ENCODE measurements at places on chromosomes 2 and 18.

- DNase-seq: no peak
Observed at GRCh38 chr2:180416627-180417026, 409.5 kb upstream of the CWC22 start.

GRCh38 chr2:111710085-111710484, 173.9 kb downstream of the ANAPC1 start:
- DNase-seq: no peak

DNA sequence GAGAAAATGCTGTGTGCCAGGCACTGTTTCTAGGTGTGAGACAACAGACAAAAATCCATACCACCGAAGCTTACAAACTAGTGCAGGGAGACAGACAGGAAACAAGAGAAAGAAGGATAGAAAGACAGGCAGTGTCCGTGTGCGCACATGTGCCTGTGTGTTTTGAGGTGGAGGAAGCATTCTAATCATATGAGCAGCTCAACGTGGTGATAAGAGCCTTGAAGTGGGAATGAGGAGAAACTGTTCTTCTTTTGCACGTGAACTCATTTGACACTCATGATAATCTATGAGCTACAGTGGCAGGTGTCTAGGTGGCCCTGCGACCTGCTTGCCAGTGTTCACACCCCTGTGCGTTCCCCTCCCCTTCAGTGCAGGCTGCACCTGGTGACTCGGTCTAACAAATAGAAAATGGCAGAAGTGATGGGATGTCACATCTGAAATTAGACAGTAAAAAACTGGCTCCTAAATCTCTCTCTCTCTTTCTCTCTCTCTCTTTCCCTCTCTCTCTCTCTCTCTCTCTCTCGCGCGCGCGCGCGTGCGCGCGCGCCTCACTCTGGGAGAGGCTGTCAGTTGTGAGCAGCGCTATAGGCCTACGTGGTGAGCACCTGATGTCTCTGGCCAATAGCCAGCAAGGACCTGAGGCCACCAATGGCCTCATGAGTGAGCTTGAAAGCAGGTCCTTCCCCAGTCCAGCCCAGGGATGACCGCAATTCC, 74.8 kb downstream of the EN1 start:
- DNase-seq: no peak

GRCh38 chr2:234631646-234632514, 135.0 kb upstream of the ARL4C start:
- DNase-seq: no peak

DNA sequence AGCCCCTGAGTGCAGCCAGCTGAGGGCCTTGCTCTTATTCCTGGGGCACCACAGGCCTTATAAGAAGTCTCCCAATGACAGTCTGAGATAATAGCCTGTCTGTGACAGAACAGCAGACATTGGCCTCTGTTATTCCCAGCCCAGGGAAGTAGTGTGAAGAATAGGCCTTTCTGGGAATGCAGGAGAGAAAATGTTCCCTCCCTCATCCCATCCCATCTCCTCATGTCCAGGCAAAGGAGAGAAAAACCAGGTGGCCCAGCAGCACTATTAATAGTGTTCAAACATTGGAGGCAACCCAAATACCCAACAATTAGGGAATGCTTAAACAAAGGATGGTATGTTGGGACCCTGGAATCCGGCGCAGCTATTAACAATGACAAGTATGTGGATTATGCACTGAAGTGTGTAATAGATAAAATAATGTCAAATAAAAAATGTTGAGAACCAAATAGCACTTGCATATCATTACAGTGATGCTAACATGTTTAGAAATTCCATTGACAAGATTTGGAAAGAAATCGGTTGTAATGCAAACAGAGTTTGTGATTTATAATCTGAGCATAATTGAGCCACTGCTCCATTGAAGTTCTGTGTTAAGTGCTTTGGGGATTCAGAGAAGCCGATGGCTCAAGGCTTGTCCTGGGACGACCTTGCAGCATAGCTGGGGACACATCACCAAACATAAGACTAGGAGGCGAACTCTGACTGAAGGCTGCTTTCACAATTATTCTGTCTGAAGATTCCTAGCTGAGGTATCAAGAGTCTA, 69.3 kb downstream of the LBH start:
- DNase-seq: no peak

DNA sequence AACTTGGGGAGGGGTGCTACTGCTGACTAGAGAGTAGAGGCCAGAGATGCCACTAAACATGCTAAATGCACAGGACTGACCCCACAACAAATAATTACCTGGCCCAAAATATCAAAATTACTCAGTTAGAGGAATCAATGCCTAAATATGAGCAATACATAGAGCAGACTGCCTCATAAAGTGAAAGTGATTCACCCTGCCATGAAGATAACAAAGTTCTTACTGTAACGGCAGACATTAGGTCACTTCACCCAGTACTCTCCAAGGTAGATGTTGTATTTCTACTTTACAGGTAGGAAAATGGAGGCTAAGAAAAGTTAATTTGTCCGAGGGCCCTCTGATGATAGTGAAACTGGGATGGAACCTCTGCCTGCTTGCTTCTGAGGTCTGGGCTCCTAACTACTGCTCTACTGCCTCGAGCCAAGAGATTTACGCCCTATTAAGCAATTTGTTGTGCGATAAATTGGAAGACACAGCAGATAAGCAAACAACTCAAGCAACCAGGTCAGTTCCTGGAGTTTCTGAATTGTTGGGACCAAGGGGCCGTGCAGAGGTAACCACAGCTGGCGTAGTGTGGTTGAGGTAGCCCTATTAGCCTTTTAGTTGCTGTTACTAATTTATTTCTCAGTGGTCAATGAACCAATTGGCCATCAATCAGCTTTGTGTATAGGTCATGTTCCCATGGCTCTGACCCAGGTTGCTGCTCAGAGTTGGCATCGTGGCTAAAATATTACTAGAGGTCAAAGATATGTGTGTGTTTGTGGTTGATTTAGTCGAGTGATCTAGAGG, 4.8 kb downstream of the DHRS9 start:
- DNase-seq: no peak

GRCh38 chr2:20625491-20626391, 25.2 kb downstream of the HS1BP3 start:
- DNase-seq: no peak

DNA sequence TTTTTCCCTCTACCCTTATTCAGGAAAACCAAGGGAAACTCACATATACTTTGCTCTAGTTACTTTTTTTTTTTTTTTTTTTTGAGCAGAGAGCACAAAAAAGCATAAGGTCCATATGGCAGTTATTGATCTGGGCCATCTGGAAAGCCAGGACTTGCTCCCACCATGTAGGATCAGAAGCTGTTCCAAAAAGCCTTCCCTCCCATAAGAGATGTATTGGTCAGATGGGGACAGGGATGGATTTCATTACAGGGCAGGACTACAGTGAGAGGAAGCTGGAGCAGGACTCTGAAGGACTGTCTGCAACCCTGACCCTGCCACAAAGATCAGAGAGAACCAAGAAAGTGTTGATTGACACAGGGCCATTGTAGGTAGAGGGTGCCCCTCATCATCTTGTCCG, 57.3 kb downstream of the NRP2 start:
- DNase-seq: no peak

DNA sequence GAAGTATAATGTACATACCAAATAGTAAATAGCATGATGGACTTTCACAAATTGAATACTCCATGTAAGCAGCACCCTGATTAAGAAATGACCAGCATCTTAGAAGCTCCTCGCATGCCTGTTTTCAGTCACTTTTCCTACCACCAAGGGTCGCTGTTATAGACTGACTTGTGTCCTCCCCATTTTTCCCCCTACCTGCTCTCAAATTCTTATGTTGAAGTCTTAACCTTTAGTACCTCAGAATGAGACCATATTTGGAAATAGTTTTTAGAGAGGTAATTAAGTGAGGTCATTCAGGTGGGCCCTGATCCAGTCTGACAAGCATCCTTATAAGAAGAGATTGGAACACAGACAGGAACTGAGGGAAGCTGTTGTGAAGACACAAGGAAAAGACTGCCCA, 125.9 kb downstream of the LYPD6 start:
- DNase-seq: no peak
